ENCODE measurements at places on chromosomes 11 and 22.
A peak's percentile ranks its signal among the peaks of the same experiment; 100 is the strongest.

GRCh38 chr11:109309153-109309552, 112.8 kb upstream of the C11orf87 start:
- peak; percentile 59 for DNase-seq

GRCh38 chr22:34931026-34931425, 134.9 kb upstream of the ISX start:
- no peak for DNase-seq

DNA sequence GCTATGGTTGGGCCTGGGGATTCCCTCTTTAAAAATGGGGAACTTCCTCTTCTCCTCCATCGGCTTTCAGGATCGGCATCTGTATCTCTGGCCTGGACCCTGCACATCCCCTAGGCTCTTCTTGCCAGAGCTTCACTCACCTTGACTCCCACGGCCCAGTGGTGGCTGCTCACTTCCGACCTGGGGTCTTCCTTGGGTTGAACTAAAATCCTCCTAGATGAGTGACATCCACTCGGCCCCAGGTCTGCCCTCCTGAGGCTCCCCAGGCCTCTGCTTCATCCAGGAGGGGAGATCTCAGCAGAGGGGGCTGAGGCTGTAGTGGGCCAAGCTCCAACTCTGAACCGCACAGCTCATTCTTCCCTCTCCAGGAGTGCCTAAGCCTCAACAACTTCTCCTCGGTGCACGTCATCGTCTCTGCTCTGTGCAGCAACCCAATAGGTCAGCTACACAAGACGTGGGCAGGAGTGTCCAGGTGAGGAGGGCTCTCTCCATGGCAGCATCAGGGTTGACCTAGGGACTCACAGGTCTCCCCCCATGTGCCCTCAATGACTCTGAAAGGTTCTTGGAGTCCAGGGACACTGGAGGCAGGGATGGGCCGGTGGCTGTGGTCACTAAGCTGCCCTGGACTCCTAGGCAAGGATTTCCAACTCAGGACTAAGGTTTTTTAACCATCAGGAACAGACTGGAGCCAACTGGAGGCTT, 3.3 kb downstream of the RGL4 start:
- DNase-seq, result no peak

GRCh38 chr11:68654978-68655377, 29.4 kb upstream of the GAL start:
- no peak for DNase-seq

DNA sequence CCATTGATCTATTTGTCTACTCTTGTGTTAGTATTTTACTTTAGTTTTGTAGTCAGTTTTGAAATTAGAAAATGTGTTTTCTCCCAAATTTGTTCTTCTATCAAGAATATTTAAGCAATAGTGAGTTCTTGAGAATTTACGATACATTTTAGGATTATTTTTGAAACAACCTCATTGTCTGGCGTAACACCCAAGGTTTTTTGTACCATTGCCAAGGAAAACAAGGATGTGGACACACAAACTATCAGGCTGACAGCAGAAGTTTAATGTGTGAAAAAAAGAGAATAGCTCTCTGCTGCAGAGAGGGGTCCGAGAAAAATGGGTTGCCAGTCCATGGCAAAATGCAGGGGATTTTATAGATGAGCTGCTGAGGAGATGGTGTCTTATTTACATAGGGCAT, 865.1 kb upstream of the CNTN5 start:
- peak; percentile 56 for DNase-seq

GRCh38 chr11:108817976-108818375, 153.1 kb downstream of the DDX10 start:
- no peak for DNase-seq

- DNase-seq, result no peak
Observed at GRCh38 chr11:66713746-66714480, 15.1 kb downstream of the SPTBN2 start.

DNA sequence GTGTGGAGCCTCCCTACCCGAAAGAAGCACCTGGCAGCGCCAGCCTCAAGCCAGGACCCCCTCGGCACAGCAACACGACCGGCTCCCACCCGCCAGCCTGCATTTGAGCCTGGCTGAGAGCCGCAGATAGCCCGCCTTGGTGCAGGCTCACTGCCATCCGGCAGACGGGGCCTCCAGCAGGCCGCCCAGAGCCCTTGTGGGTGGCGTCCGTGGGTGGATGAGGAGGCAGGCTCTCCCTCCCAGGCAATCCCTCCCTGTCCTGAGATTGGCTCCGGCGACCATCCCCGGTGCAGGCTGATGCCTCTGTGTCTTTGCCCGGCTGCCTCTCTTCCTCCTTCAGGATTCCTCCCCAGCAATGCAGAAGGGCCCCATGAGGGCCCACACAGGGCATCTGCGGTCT, 1527.9 kb downstream of the BRD1 start:
- DNase-seq, result no peak

DNA sequence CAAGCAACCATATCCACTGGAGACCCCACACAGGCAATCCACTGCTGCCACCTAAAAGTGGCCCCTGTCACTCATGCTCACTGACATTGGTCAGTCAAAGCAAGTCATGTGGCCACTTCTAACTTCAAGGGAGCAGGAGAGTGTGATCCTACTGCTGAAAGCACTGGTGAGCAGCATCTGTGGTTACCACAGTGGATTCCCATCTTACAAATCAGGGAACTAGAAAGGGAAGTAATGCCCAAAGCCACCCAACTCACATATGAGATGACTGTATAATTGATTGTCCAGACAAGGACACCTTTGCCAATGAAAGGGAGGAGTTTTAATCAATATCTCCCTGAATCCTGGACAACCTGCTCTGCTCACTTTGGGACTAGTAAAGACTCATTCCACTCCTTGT, 17.7 kb downstream of the RCN1 start:
- no peak for DNase-seq

DNA sequence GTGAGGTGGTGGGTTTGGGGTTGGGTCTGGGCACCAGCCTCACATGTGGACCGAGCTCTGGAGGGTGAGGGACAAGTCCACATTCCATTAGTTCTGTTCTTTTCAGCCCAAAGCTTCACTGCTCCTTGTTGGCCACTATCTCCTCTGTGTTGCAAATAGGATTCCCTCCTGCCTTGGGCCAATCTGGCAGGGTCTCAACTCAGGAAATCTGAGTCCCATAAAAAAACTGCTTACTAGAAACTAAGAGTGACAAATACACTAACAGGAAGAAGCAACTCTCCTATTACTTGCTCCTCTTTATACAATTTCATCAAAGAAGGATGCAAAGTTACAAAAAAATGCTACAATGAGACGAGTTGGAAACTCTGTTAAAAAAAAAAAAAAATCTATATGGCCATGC, 66.2 kb upstream of the CSNK1E start:
- DNase-seq, result peak; percentile 17

GRCh38 chr22:26671317-26672059, 14.1 kb downstream of the MIAT start:
- no peak for DNase-seq

Measured in cardiac fibroblast (primary cell).